Activated gamma-delta T cell treated with Interleukin-2 at 50 U/mL for 16 hours (primary cell): ENCODE measurements at places on chromosomes 5 and 9.

DNA sequence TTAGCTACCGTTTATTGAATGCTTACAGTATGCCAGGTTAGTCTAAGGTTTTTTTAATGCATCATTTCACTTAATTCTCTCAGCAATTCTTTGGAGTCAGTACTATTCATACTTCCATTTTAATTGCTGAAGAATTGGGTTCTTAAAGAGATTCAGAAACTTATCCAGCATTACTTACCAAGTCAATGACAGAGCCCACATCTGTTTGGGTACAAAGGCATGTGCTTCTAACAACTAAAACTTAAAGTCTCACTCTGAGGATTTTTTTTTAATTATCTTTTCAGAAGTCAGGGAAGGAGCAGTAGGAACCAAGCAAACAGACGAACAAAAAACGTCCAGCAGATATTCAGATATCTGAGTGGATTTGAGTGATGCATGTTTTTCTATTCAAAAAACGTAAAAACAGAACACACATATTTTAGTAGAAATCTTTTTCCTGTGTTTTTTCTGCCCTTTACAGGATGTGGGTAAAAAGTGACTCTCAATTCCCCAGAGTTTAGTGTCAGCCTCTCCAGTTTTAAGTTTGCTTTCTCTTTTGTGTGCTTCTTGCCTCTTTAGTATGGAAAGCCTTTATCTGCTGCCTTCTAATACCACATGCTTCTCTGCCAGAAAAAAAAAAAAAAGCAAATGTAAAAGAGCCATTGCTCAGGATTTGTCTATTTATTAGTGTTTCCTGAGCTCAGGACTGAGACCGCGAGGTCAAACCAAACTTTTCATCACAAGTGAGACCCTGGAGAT lies 118.0 kb downstream of the PRKACG start:
- DNase-seq = no peak

DNA sequence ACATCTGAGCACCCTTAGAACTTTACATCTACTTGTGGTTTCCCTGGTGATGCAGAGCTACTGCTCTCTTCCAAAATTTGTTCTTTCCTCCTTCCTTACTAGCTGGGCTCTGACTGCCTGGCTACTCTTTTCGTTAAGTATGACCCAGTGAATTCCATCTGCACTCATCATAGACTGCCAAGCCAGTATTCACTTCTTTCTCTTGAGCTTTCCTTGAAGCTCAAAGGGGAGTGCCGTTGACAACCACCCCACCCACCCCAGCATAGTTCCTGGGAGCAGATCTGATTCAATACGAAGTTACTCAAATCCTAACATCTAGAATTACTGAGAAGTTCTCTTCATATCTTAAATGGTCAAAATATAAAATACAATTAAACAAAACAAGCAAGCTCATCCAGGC lies 190.5 kb downstream of the ADAMTS12 start:
- DNase-seq = no peak

DNA sequence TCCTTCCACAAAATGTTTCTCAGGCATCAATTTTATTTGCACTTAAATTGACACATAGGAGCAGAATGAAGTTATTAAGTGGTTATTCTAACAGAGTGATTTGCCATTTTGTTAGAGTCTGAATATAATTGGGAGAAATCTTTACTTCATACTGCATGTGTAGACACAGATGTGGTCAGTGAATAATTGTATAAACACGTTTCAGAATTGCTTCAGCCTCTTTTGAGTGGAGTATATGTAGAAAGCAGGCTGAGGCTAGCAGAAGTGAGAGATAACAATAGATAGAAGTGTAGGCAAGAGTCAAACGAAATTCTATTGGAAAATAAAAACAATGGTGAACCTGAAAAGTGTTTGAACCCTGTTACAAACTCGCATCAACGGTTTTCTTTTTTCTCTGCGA lies 270.7 kb downstream of the TMEM167A start:
- no peak for DNase-seq

DNA sequence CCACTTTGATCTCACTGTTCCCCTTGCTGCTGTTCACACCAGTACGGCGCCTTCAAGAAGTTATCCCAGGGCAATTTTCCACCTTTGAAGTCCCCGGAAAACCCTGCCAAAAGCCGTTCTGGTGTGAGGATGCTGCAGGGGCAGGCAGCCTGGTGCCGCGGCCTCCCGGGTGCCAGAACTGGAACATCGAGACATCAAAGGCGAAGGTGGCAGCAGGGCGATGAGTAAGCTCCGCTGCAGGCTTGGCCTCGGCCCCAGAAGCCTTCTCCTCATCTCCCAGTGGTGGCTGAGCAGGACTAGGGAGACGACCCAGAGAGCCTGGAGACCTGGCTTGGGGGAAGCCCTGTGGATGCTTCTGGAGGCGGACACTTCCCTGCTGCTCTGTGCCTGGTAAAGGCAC lies 115.3 kb upstream of the MSX2 start:
- DNase-seq = no peak

- no peak for DNase-seq
Measured at GRCh38 chr5:146041180-146041789, 64.1 kb downstream of the PLAC8L1 start.

- no peak for DNase-seq
Measured at GRCh38 chr5:15807871-15808270, 307.9 kb downstream of the FBXL7 start.

- no peak for DNase-seq
Measured at GRCh38 chr9:76921165-76921564, 15.3 kb upstream of the PRUNE2 start.

- DNase-seq = no peak
Measured at GRCh38 chr5:174490728-174491127, 233.7 kb upstream of the MSX2 start.

GRCh38 chr5:126972062-126972895 lies 58.1 kb downstream of the MARCHF3 start:
- peak; percentile 12 for DNase-seq

DNA sequence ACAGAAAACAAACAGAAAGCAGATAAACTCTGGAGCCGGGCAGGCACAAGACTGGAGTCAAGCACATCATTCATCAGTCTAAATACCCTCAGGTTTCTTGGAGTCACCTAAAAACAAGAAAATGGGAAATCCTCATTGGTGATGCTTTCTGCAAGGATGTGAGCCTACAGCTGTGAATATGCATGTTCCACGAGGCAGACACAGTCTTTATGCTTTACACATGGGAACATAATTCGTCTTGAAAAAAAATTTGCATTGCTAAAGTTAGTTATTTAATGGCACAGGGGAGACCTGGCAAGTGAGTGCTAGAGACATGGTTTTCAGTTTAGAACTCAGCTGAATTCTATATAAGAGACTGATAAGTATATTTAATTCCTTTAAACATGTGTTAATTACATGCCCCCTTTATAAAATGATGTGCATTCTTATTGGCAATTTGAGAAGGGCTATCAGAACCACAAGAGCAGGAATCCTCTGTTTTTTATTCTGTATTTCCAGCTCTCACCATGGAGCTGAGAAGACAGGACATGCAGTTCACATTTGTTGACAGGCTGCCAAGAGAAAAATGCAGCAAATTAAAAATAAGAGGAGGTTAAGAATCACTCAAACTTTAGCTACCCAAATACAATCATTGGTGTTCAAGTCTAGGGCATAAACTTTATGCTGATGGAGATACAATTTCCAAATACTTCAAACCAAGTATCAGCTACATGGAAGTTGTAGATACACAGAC lies 438.0 kb upstream of the MPDZ start:
- no peak for DNase-seq

DNA sequence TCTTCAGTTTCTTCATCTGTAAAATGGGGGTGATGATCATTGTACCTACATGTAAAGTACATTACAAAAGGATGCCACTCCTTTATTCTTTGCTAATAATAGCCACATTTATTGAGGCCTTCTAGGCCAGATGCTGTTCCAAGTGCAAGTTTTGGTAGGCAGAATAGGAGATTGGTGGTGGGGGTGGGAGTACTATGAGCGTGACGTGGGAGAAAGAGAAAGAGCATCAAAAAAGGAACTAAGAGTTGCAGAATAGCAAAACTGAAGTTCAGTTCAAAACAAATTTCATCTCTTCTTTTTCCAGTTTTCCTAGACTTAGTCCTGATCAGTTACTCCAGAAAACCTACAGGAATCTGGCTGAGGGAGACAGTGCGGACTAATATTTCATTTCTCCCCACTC lies 174.1 kb downstream of the SNX18 start:
- no peak for DNase-seq

DNA sequence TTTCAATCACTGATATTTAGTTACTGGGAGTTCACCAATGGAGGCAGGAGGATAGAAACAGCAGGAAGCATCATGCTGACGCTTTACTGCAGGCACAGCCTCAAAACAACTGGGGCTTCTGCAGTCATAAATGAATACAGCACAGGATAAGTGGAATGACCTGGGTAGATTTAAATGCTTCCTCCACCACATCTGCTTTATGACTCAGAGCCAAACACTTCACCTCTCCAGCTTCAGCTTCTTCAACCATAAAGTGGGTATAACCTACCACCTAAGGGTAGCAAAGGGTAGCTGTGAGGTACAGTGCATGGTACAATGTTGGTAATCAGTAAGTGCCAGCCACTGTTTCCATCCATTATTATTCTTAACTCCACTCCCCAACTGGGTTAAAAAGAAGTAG lies 28.4 kb downstream of the RASEF start:
- DNase-seq = no peak

DNA sequence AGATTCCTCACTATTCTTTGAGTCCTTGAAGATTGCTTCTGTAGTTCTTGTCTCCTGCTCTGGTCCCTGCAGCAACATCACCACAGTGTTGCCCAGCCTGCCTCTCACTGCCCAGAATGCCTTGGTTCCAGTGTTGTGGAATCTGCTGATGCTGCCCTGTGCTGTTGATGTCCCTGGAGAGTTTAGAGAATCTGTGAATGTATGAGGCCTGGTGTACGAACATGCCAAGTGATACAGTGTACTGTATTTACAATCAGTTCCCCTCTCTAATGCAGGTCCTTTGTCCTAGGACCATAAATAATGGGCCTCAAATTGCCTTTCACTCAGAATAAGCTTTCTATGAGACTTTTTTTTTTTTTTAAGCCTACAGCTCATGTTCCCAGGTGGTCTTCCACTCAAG lies 8.2 kb downstream of the SV2C start:
- DNase-seq = no peak

- DNase-seq = no peak
Measured at GRCh38 chr9:14813336-14814248, 91.1 kb upstream of the CER1 start.

DNA sequence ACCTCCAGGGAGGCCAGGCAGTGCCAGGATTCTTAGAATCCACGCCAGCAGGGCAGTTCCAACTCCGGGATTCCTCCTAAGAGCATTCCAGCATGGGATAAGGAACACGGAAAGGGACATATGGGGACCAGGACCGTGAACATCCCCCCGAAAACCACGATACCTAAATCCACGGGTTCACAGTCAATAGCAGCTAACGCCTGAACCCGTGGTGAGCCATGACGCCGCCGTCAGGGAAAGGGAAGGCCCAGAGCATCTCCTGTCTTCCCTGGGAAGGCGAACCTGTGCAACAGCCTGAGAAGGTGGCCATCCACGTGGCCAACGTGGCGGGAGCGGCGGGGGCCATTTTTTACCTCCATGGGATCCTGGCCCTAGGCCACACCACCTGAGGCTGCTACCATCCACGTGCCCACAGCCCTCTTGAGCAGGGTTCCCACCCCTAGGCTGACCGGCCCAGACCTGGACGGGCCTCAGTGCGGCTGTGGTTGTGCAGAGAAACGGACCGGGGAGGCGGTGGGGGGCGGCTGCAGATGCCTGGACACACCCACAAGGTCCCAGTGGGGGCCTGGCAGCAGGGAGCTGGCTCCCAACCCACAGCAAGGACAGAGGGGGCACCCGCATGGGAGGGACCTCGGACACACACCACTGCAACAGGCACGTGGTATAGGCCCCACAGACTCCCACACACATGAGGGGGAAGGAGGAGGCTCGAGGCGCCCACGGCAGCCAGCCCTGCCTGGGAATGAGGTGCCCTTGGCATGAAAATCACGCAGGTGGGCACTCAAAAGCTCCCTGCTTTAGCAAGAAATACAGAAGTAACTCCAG lies 42.8 kb downstream of the SLC12A7 start:
- no peak for DNase-seq

- DNase-seq = no peak
Measured at GRCh38 chr9:118940473-118940872, 428.8 kb downstream of the BRINP1 start.

DNA sequence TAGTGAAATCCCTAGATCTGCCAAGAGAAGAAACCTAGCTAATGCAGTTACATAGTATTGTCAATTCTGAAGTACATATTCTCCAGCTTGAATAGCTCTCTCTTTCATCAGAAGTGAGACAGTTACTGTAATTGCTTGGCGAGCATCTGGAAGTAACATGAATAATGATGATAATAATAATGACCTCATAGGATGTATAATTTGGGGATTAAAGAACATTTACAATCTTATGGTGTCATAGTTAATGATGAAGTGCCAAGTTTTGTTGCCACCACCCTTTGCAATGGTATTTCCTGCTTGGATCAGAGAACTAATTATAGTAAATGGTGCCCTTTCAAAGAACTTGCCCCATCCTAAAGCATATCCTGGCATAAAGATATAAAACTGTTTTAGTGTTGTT lies 201.4 kb downstream of the ADAMTSL1 start:
- no peak for DNase-seq

DNA sequence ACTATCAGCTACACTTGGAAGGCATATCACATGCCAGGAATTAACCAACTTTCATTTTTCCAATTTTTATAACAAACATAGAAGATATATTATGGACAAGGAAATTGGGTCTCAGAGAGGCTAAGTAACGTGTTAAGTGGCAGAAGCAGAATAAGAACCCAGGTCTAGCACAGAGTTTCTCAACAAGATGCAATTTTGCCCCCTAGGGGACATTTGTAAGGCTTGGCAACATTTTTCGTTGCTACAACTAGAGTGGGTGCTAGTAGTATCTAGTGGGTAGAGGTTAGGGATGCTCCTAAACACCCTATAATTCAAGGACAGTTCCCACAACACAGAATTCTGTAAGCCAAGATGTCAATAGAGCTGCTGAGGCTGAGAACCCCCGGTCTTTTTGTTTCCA lies 180.6 kb downstream of the SNCAIP start:
- DNase-seq = no peak

DNA sequence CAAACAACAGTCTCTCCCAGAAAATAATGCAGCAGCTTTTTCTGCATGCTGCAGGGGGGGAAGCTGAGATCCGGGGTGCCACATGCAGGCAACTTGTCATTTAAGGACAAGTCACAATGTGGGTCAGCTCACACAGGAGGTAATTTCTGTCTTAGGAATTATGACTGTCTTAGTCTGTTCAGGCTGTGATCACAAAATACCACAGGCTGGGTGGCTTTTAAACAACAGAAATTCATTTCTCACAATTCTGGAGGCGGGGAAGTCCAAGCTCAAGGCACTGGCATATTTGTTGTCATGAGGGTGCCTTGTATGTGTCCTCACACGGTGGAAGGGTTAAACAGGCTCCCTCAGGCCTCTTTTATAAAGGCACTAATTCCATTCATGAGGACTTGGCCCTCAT lies 127.7 kb downstream of the DIRAS2 start:
- no peak for DNase-seq
